Stomach (tissue), 19 donors: ENCODE measurements at places on chromosomes 12 and 14.
A peak's percentile ranks its signal among the peaks of the same experiment; 100 is the strongest.

- no peak for DNase-seq
Measured at GRCh38 chr14:25006031-25006430, 43.9 kb downstream of the STXBP6 start.

- DNase-seq: no peak
Measured at GRCh38 chr12:114678718-114679117, 5.3 kb downstream of the TBX3 start.

DNA sequence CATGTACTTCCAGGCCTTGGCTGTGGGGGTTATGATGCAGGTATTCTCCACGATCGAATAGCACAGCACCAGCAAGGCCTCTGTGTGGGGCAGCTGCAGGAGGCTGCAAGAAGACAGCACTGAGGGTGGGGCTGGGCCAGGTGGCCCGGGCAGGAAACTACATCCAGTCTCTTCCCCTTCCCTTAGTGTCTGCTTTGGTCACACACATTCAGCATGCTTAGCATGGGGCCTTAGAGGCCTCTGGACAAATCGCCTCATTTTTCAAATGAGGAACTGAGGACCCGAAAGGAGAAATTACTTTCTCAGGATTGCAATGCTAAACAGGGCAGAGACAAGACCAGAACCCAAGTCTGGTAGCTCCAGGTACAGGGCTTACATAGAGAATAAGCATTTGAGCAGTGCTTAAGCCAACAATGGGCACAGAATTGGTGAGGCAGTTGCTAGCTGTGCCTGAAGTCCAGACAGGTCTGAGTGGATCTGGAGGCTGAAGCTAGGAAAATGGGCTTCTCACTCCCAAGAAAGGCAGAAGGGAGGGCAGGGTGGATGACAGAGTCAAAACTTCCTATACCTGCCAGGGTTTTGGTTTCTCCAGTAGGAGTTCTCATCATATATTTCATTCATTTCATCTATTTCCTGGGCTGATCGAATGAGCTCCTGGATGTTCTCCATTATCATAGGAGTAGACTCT is 3.5 kb downstream of the ACRBP start:
- DNase-seq: no peak

DNA sequence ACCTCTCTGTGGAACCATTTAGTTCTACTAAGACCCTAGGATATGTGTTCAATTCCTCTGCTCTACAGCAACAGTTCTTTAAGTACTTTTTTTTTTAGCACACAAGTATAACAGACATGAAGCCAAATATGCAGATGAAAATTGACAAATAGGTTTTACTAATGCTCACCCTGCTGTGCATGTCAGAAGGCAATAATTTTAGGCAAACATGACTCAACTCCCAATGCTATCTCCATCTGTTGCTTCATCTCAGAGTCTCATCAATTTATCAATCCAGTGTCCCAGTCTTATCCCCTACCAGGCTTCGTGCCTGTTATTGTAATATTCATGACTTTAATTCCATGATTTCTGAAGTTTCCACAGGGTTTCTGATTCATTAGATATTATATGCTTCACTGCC is 57.7 kb downstream of the DBX2 start:
- DNase-seq: no peak

- no peak for DNase-seq
Measured at GRCh38 chr14:99383472-99384449, 96.9 kb downstream of the SETD3 start.

DNA sequence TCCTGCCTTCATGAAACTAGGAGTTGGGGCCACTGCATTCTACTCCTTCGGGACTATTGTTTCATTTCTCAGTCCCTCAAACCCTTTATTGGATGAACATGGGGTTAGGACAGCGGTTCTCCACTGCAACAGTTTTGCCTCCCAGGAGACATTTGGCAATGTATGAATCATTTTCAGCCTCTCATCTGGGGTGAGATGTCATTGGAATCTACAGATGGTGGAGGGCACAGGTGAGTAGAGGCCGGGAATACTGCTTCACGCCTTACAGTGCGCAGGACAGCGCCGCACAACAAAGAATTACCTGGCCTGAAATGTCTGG is 649 bp upstream of the GNPNAT1 start:
- DNase-seq: no peak

DNA sequence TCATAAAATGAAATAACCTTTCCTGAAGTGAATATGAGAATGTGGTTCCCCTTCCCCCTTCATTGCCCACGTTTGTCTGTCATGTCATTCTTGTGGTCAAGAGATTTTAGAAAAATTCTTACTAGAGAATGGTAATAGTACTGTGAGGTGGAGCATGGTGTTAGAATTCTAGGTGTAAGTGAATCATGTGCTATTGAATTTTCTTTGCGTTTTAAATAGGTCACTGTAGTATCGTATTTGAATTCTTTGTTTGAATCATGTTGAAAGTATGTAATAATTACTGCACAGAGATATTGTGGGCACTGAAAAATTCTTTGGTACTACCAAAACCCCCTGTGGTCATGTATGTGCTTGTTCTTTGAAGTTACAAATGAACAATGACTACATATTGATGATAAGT is 49.9 kb downstream of the FUT8 start:
- no peak for DNase-seq

GRCh38 chr12:41512497-41512896 is 324.4 kb downstream of the PDZRN4 start:
- DNase-seq: peak; percentile 32

DNA sequence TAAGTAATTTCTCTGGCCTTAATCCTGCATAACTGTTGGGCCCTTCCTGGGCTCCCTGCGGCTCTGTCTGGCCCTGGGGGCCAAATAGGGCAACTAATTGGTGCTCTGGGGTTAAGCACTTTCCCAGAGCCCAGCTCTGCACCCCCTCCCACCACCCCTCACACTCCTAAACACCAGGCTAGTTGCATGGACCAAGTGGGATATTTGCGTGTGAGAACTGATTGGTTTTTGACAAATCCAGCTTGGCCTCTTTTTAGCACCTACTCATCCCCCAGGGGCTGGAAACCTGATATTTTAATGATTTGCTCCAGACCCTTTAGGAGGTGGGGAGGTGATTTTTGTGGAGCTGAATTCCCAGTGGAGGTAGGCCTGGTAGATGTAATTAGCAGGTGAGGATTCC is 91.9 kb downstream of the DICER1 start:
- DNase-seq: peak; percentile 9

DNA sequence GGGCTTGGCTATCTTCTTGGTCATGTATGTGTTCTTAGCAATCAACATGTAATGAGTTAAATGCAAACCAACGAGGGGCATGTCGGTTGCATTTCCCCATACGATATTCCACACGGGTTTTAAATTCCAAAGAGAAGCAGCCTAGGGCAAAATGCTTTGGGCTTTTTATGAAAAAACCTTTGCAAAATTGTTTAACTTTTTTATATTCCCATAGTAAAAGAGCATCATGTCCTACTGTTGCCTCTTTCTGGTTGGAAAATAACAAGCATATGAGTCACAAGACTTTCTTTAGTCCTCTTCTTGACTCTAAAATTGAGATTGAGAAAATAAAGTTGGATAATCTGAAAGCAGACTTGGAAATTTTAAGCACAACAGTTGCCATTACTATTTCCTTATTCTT is 3.8 kb upstream of the DIO2 start:
- no peak for DNase-seq

DNA sequence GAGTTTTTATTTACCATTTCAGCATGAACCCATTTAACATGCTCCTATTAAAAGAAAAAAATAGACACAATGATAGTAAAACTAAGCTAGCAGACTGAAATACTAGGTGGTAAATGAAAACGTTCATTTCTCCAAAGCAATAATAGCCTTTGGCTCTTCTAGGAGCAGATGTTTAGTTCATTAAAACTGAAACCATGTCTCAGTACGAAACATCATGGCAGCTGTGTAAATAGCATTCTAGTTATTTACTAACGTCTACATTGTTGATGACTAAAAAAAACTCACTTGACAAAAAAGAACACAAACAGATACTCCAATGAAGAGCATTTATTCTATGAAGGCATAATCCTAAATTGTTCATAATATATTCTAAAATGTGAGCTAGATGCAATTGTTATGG is 17.9 kb downstream of the RECQL start:
- DNase-seq: no peak

DNA sequence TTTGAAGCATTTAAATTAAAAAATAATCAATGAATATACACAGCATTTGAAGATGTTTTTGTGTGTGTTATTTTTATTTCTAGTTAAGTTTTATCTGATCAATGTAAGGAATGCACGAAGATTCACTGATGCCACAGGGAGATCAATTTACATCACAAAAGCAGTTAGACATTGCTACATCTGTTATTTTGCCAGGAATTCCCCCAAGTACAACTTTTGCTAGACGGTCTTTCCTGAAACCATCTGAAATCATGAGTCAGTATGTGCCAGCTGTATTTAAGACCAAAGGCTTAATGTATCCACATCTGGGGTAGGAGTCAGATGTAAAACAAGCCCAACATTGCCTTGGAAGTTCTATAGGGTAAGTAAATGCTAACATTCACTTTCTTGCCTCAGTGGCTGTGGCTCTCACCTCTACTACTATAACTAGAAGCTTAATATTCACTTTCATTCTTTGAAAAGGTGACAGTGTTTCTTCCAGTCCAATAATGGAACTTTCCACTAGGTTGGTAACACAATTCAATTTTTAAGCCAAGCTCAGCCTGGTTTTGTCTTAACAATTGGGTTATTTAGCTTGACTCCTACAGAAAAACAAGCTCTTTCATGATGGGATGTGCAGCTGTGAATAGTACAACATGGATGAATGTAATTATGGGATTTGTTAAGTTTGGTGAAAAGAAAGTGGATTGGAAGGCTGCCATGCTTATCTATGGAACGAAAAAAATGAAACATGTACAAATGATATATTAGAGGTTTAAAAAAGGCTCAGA is 385.4 kb upstream of the TMEM132C start:
- no peak for DNase-seq

GRCh38 chr14:74562515-74563232 is 49.4 kb downstream of the LTBP2 start:
- DNase-seq: no peak

DNA sequence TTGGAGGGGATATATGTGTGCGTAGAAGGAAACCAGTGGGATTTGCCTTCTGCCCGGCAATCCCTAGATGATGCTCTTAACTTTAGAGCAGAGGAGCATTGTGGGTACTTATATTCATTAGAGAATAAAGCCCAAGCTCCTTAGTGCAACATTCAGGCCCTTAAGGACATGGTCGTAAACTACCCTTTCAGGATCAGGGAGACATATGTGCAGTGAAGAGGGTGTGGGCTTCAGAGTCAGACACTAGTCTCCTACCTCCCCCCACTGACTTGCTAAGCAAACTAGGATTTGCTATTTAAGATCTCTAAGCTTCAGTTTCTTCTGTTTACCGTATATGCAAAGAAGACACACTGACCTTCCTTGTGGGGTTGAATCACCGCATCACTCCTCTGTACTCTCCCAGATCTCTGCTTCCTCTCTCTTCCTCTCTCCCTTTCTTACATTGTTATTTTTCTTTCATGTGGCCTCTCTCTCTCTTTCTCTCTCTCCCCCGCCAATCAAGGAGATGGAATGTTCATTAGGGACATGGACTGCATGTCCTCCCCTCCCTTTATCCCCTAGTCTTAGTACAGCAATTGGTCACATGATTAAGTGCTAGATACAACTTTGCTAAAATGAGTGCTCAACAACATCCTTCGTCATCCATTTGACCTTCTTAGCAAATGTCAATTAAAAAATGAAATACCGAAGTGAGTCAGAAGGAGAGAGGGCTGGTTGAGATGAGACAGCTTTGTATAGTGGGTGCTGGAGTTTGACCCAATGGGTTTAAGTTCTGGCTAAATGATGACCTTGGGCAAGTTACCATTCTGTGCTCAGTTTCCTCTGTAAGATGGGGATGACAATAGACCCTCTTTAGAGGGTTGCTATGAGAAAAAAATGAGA is 91.7 kb downstream of the TMX1 start:
- no peak for DNase-seq

DNA sequence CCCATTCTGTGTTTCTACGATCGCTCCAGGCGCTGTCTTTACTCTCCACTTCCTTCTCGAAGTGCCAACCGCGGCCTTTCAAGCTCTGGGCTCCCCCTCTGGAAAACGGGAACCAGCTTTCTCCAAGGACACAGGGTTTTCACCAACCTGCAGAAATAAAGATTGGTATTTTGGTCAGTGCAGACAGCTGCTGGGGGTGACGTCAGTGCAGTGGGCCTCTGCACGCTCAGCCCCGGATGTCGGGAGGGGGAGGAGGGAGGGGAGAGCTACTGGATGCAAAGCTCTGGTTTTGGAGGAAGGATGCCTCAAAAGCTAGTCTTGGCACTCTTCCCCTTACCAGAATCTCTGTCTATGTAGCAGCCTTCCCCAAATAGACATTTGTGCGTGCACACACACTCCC is 19.9 kb downstream of the HRK start:
- no peak for DNase-seq

GRCh38 chr12:94304566-94305061 is 155.1 kb downstream of the CEP83 start:
- no peak for DNase-seq

DNA sequence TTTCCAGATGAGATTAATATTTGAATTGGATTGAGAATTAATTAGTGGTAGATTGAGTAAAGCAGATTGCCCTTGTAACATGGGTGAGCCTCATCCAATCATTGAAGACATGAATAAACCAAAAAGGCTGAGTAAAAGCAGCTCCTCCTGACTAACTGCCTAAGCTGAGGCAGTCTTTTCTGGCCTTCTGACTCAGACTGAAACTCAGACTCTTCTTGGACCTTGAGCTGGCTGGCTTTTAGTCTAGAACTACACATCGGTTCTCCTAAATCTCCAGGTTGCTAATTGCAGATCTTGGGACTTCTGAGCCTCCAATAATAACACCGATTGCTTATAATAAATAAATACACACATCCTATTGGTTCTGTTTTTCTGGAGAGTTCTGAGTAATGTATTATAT is 24.0 kb downstream of the FKBP11 start:
- no peak for DNase-seq

- peak; percentile 13 for DNase-seq
Measured at GRCh38 chr14:98244162-98244948, 1027.6 kb downstream of the BCL11B start.

GRCh38 chr14:35414365-35414764 is 9.8 kb upstream of the NFKBIA start:
- DNase-seq: no peak

- no peak for DNase-seq
Measured at GRCh38 chr14:68104518-68104917, 284.9 kb downstream of the RAD51B start.

DNA sequence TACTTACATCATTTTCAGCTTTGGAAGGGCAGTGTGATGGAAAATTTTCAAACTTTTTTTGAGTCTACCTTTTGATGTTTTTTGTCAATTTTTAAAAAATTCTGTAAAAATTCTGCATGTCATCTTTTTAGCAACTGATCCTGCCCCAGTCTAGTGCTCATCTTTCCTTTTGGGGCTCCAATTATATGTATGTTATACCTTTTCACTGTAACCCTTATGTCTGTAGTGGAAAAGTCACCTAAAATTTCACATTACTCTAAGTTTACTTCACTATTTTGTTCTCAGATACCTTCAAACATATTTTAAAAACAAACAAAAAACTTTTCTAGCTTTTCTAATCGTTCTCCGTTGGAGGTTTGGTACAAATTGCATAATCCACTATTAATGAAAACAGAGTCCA is 32.5 kb upstream of the MYRFL start:
- no peak for DNase-seq
